ENCODE measurements at places on chromosomes 7 and 10.

GRCh38 chr10:19014498-19014897 lies 34.1 kb upstream of the MALRD1 start:
- DNase-seq = no peak

- DNase-seq = no peak
These were observed 1.5 kb downstream of the NRG3 start for GRCh38 chr10:81876253-81877077.

- no peak for DNase-seq
These were observed 76.9 kb downstream of the FAM171A1 start for GRCh38 chr10:15293862-15294842.

DNA sequence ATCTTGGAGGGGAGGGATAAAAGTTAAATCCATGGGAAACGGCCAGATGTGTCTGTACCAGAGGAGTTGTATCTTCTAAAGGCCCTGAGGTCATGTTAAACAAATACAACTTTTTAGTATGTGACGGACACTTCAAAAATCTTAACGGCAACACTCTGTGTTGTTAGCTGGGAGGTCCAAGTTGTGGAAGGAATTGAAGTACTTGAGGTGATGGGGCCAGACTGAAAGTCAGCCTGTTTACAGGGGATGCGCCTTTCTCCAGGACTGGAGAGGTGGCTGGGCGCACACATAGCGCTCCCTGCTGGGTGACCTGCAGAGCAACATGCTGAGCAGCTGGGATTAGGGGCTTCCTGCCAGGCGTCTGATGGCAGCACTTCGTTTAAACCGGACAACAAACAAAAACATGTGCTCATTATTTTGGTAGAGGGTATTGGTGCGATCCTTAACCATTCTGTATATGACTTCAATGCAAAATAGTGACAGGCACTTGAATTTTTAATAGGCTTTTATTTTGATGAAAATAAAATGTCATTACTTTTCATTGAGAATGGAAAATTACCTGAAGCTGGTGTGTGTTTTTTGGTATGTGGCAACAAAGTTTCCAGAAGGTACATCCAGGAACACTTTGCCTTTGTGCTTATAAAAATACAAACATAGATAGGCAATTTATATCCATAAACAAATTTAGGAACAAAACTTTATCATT lies 198.2 kb downstream of the MLLT10 start:
- DNase-seq = peak; percentile 28

DNA sequence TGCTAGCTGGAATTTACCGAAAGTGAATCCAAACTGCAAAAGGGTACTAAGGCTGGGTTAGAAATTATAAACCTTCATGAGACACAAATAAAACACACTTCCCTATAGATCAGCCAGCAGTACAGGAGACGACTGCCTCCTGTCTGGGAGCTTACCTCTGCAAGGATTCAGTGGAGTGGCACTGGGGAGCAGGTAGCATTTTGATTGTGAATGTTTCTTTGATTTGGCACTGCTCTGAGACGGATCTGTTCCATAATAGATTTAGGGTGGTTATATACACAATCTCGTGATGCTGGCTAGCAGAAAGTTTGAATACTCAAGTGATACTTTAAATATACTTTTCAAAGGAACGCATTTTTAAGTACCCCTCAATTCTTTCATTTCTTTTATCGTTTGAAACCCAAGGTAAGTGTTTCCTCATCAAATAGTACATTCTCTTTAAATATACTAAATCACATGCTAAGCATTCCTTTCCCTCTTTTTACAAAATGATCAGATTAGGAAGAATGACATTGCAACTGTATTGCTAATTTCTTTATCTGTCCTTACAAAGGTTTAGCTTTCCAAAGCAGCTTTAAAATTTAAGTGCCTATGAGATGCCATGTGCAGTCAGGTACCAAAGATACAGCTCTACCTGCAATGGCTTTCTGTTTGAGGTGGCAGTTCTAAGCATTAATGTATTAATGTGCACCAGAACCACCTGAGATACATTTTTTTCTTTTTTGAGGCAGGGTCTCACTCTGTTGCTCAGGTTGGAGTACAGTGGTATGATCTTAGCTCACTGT lies 20.6 kb upstream of the CHCHD3 start:
- DNase-seq = no peak

GRCh38 chr10:104208730-104209129 lies 23.4 kb downstream of the CFAP43 start:
- DNase-seq = no peak

- no peak for DNase-seq
These were observed 95.4 kb downstream of the TAX1BP1 start for GRCh38 chr7:27835376-27835775.

- no peak for DNase-seq
These were observed 175.4 kb downstream of the SORCS3 start for GRCh38 chr10:104816501-104816900.

DNA sequence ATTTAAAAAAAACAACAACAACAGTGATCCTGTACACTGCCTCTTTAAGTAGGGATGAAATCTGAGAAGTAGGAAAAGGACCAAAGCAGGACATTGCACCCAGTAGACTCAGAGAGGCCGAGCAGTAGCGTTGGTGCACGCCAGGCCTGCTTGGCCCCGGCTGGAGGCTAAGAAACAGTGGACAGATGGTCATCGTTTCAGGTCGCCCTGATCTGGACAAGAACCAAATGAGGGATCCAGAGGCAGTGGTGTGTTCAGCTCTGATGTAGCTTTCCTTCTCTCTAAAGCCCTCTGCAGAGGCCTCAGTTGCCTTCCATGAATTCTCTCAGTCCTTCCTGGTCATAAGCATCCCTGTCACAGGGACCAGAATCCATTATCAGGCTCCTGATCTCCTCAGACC lies 142.2 kb upstream of the CDCA7L start:
- no peak for DNase-seq

DNA sequence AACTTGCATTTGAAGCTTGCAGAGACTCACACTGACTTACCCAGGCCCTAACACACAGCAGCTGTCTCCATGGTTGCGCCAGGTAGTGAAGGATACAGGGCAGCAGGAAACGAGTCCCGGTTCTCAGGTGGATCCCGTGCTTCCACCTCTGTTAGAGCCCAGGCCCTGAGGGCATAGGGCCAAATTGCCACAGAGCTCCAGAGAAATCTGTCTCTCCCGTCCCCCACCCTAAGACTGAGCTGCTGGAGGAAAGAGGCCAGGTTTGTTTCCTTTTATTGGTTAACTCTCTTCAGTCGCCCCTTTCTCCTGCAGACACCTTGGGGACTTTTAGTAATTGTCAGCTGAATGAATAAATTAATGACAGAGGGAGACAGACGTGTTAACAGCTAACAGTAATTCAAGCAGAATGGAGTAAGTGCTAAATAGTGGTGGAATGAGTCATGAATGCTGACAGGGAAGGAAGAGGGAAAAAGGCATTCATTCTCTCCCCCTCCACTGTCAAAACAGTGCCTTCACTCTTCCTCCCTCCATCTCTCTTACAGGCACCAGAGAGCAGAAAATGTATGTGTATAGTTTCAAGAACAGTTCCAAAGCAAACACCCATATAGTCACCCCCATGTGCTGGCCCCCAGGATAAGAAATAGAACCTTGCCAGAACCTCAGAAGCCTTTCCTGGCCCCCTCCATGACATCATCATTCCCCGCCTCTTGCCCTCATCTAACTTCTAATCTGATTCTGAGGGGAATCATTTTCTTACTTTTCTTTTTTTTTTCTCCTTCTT lies 16.8 kb upstream of the DLG5 start:
- DNase-seq = no peak

GRCh38 chr10:72090326-72090725 lies 2.0 kb upstream of the SPOCK2 start:
- DNase-seq = no peak

DNA sequence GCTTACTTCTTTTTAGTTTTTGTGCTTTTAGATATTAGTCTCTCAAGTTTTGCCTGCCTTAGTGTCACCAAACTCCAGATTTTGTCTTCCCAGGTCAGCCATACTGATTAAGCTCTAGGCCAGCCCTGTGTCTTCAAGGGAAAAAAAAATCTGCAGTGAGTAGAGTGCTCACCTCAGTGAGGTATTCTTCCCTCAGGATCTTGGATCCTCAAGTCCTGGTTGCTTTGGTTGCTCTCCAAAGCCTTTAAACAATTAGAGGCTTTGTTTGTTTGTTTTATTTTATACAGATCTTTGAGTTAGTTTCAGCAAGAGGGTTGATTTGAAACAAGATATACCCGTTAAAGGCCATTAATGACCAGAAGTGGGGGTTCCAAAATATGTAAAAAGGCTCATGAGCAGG lies 165.2 kb downstream of the GPR158 start:
- no peak for DNase-seq

GRCh38 chr7:29424295-29424983 lies 139.2 kb upstream of the PRR15 start:
- DNase-seq = no peak

- DNase-seq = no peak
These were observed 215.4 kb downstream of the TWIST1 start for GRCh38 chr7:18901982-18902421.

DNA sequence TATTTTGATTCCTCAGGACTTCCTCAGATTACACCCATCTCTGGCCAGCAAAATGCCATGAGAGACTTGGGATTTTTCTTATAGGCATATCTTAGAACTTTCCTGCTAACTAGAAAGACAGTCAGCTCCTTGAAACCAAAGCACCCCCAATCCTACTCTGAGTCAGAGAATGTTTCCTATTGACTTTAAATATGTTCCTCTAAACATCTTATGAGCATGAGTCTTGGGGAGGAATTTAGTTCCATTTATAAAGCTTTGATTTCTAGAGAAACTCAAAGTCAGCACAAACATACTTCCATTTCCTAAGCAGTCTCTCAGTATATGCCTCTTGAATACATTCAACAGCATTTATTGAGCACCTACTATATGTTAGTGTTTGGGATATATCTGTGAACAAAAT lies 128.5 kb downstream of the INHBA start:
- no peak for DNase-seq

GRCh38 chr7:96823274-96823673 lies 113.6 kb upstream of the SEM1 start:
- no peak for DNase-seq

- DNase-seq = no peak
These were observed 165.4 kb upstream of the DPP6 start for GRCh38 chr7:153886506-153887441.

- no peak for DNase-seq
These were observed 20.4 kb downstream of the ZNF365 start for GRCh38 chr10:62394556-62395018.

DNA sequence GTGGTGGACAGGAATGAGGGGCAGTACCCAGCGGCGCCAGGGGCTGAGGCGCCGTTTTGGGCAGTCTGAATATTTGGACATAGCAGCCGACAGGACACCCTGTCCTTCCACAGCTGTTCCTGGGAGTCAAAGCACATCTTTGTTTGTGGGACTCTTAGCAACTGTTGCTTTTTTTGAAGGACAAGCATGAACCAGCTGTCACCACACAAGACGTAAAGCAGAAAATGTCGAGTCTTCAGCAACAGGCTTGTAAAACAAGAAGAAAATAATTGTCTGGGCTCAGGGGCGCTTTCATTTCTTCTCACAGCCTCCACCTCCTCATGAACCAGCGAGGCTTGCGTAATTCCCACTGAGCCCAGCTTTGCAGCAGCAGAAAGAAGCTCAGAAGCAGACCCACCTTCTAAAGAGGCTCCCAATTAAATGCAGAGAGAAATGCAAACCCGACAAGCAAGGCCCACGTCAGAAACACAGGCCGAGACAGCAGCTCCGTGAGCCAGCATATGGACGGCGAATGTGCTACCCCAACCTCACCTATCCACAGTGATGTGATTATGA lies 68.9 kb upstream of the DNAAF5 start:
- no peak for DNase-seq

DNA sequence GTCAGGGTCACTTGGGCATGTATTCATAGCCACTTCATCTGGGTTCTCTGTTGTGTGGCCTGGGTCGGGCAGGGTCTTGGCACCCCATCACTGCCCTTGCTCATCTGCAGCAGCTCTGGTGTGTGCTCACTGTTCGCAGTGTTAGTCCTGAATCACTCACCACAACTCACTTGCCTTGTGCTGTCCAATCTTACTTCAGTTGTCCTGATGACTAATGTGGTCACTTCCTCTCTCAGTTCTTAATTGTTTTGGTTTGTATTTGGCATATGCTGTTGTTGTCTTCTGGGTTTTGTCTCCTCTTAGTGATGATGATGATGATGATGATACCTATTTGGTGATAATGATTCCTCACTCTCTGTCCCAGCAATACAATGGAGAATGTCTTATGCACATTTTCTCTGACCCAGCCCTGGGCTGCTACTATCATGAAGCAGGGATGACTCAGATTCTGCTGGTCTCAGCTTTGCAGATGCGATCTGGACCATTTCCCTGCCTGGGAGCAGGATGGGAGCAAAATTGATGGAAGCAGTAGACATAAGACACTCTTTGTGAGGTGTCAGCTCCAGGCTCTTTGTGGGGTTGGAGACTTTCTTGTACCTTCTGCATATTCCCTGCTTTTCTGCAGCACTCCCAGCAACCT lies 17.0 kb downstream of the ADRA2A start:
- DNase-seq = no peak

DNA sequence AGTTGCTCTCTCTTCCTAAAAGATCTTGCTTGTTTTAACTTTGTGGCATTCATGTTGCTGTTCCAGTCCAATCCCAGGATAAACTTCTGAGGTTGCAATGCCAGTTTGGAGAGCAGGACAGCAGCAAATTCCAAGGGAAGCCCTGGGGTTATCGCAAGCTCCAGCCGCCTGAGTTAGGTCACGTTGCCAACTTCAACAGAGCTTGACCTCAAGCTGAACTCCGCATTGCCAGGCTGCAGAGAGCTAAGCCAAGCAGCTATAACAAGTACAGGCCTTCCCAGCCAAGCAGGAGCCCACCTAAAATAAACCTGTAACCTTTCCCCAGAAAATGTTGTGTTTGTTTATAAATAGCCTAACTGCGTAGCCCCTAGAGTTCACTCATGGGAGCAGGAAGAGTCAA lies 138.9 kb upstream of the LYZL1 start:
- no peak for DNase-seq

DNA sequence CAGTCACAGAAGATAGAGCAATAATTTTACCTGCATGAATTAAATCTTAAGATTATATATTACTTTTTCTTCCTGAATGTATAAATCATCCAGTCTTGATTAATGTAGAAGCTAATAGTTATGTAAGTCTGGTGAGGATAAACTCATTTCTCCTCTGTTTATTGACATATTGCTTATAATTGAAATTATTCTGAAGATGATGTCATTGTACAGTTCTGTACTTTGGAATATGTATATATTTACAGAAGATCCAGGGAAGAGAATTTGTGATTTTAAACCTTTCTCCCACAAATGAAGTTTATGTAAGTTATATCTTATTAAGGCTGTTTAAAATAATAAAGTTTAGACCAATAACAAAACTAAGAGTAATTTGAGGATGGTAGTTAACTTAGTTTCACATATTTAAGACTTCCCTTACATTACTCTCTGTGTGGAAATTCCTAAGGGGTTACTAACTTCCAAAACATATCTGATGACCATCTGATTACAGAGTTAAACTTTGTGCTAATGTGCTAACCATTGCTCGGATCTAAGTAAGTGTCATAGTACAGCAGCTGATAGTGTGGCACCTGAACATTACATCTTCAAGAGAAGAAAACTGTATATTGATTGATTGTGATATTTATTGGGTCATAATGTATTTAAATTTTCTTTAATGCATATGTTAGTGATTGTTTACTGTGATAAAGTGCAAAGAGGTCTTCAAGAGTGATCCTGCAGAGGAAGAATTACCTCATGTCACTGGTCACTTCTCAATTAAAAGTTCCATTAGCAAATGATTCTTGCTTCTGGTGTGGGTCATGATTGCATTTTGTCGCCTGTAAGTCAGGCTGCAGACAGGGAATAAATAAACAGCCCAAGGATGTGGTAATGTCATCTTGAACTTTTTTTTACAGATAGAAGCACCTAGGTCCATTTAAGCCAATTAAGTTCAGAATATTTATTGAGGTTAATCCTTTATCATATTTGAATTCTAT lies 96.9 kb downstream of the UBE3C start:
- DNase-seq = no peak

GRCh38 chr7:2141021-2141410 lies 91.7 kb downstream of the MAD1L1 start:
- DNase-seq = no peak
